H9 (cell line): ENCODE measurements at places on chromosomes 12 and 14.

DNA sequence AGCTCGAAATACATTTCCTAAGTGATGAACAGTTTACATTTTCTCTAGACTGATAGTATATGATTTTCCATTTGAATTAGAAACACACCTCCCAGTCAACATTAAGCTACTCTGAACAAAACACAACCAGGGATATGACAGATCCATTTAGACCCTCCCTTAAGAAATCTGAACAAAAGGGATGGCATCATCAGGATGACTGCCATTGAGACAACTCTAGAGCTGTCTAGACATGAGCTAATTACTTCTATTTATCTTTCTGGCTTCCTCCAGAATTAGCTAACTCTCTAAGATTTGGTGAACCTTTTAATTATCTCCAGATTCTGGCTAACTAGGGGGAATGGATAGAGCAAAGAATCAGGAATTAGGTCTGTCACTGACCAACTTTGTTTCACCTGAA is 92.9 kb upstream of the IGF1 start:
- no peaks in the 10 kb centered on the region for H3K36me3 ChIP-seq
- H3K4me1 ChIP-seq = no peaks in the 10 kb centered on the region
- H3K27me3 ChIP-seq = no peaks in the 10 kb centered on the region
- no peak overlapping the region for H3K4me3 ChIP-seq
- H3K27ac ChIP-seq = no peak overlapping the region
- DNase-seq = no peak

GRCh38 chr14:75047506-75047905 is 3.8 kb downstream of the MLH3 start:
- no peak for DNase-seq
- H3K4me1 ChIP-seq = 0 out of 2 replicates have a peak, but pooled peaks cover 2% of the 10 kb centered on the region
- H3K27ac ChIP-seq = no peak overlapping the region
- no peak overlapping the region for H3K4me3 ChIP-seq

DNA sequence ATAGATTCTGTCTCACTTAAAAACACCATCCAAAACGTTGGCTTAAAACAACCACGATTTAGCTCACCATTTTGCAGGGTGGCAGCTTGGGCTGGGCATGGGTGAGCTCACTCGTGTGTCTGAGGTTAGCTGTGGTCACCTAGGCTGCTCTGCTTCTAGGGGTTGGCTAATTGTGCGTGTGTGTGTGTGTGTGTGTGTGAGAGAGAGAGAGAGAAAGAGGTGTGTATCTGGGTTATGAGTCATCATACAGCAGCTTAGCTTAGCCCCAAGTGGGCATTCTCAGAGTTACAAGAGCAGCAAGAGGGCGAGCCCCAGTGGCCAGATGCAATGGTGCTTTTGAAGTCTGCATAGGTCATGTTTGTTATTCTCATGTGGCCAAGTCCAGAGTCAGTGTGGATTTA is 6.0 kb downstream of the FBXW8 start:
- no peaks in the 10 kb centered on the region for H3K27me3 ChIP-seq
- H3K4me1 ChIP-seq = no peaks in the 10 kb centered on the region
- no peak for DNase-seq
- H3K27ac ChIP-seq = no peak overlapping the region
- H3K36me3 ChIP-seq = peaks cover 9% of the 10 kb centered on the region

GRCh38 chr12:63151623-63152320 is 771 bp upstream of the AVPR1A start:
- H3K4me3 ChIP-seq = peak overlapping the region; percentile 92
- no peaks in the 10 kb centered on the region for H3K4me1 ChIP-seq
- H3K27ac ChIP-seq = no peak overlapping the region
- DNase-seq = peak; percentile 82
